ENCODE measurements at places on chromosomes 13 and 19.
A peak's percentile ranks its signal among the peaks of the same experiment; 100 is the strongest.

GRCh38 chr13:87235621-87236020 is 435.6 kb upstream of the SLITRK5 start:
- no peak for DNase-seq

GRCh38 chr19:45079063-45079910 is at the start of gene GEMIN7:
GEMIN7 (plus strand) TSS chr19:45079260; CDS start chr19:45090115, 10,855 bp downstream.
- DNase-seq: no peak

DNA sequence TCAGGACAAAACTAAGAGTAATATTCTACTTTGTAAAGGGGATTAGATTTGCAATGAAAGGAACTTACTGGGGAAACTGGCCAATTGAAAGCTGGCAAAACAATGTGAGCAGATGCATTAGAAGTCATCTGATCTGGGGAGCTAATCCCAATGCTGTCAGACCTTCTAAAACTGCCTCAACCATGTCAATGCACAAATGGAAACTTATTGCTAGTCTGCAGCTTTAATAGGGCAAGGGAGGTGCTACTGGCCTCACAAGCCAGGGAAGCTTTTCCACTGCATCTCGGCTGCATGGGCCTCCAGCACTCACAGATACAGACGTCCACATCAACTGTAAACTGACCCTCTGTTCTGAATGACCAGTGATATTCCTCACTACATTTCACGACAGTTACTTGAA is 154.2 kb downstream of the LHFPL6 start:
- no peak for DNase-seq

DNA sequence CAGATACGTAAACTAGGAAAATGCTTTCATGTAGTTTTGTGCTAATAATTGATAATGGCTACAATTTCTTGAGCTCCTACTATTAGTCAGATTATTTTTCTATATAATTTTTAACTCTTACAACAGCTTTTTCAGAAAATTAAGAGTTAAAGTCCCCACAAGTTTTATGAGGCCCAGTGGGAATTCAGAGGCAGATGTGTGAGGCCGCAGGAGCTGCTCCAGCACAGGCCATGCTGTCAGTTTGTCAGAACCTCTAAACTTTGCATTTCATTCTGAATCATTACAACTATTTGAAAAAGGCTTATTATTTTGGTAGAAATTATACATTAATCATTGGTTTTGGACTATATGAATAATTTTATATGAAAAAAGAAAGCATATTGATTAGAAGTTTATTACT is 370.8 kb downstream of the MYO16 start:
- no peak for DNase-seq

- no peak for DNase-seq
Measured at GRCh38 chr13:65926750-65927171, 1303.4 kb downstream of the PCDH9 start.

GRCh38 chr13:52411629-52412028 is 5.7 kb upstream of the THSD1 start:
- no peak for DNase-seq

DNA sequence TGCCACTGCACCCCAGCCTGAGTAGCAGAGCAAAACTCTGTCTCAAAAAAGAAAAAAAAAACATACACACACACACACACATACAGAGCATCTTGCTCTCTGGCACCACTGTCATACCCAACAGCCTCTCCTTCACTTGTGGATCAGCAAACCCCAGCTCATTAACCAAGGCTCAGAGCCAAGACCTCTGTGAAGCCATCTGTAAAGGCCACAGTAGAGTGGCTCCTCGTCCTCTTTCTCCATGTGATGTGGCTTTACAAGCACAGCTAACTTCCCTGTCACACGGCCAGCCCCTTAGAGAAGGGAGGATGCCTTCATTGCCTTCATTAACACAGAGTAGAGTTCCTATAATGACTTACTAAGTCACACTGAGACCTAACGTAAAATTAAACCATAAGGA is 62.7 kb upstream of the LSM14A start:
- DNase-seq: no peak

- no peak for DNase-seq
Measured at GRCh38 chr13:32624441-32624840, 38.2 kb downstream of the PDS5B start.

GRCh38 chr19:40862333-40862732 is 12.1 kb upstream of the CYP2A6 start:
- DNase-seq: no peak

GRCh38 chr19:7706955-7707456 is 5.1 kb upstream of the FCER2 start:
- no peak for DNase-seq

DNA sequence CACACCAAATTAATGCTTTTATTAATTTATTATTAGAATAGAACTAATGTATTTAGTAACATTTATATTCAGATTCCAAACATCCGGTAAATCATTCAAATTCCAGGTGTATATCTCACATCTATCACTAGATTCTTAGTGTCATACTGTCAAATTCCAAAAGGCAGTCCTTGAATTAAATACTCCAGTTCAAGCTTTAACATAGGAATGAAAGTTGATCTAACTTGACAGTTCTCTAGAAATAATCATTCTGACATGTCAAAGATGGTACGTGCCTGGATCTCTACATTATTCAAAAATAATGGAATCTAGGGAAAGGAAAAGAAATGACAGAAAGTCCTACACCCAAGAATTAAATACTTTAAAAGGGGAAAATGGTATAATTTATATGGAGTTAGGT is 1161.5 kb downstream of the PCDH9 start:
- DNase-seq: no peak

DNA sequence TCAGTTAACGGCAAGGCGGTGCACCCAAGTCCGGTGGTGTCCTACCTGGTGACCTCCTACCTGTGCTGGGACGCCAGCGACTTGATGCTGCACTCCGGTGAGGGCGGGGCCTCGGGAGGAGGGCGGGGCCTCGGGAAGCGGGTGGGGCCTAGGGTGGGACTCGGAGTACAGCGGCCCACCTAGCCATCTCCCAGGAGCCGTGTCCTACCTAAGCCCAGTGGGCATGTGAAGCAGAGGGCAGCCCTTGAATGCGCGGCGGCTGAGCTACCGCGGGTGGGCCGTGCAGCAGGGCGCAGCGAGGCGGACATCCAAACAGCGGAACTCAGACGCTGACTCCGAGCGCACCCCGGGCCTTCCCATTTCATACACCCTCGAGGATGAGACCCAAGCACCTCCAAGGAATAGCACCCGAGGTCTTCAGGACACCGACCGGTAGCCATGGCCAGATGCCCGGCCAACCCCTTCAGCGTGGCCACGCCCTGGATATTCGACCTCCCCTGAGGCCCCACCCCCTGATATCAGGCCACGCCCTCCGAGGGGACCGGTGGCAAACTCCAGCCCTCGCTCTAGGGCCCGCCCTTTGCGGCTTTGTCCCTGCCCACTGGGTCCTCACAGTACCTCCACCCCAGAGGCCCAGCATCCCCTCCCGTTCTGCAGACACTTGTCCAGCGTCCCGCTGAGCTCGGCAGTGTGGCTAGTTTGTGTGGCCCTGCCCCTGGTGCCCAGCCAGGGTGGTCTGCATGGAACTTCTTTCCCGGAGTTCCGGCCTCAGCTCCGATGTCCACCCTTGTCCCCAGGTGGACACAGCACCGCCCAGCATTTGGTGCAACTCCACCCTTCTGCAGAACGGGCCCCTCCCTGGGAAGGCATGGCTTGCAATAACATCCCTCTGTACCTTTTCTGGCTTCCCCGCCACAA is 5.4 kb downstream of the KLK1 start:
- DNase-seq: no peak

- DNase-seq: no peak
Measured at GRCh38 chr13:38341149-38341692, 8.4 kb upstream of the UFM1 start.

DNA sequence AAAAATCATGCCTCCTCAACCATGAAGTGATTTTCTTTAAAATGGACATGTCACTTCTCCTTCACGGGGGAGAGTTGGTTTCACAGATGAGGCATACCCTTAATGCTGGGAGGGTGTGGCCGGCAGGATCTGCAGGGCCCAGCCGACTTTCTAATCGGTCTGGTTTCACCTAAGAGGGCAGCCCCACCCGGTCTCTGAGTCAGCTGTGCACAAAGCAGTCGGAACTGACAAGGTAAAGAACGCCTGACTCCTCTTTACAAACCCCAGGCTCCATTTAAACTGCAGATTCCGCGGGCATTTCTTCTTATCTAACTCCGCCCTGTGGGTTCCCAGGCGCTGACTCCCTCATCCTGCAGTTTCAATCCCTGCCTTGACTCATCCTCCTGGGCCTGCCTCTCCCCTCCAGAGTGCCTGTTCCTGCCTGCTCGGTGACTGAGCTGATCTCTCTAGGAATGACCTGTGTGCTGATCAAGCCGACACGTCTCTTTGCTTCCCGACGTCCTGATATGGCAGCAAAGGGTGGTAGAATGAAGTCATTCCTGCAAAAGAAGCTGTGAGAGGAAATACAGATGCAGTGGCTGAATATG is 63.4 kb downstream of the EFNB2 start:
- peak; percentile 1 for DNase-seq

- DNase-seq: no peak
Measured at GRCh38 chr13:39522329-39522728, 80.7 kb downstream of the LHFPL6 start.

GRCh38 chr13:98454389-98454881 is 122.5 kb downstream of the STK24 start:
- no peak for DNase-seq

- DNase-seq: no peak
Measured at GRCh38 chr19:29978080-29978479, 36.0 kb downstream of the URI1 start.

- DNase-seq: no peak
Measured at GRCh38 chr13:106597749-106598395, 29.9 kb upstream of the ARGLU1 start.

GRCh38 chr13:90800082-90800746 is 547.3 kb upstream of the MIR17HG start:
- no peak for DNase-seq

GRCh38 chr19:54247106-54247930 is 4.7 kb upstream of the LILRA6 start:
- no peak for DNase-seq

- DNase-seq: no peak
Measured at GRCh38 chr13:113292021-113292862, 4.8 kb upstream of the LAMP1 start.

DNA sequence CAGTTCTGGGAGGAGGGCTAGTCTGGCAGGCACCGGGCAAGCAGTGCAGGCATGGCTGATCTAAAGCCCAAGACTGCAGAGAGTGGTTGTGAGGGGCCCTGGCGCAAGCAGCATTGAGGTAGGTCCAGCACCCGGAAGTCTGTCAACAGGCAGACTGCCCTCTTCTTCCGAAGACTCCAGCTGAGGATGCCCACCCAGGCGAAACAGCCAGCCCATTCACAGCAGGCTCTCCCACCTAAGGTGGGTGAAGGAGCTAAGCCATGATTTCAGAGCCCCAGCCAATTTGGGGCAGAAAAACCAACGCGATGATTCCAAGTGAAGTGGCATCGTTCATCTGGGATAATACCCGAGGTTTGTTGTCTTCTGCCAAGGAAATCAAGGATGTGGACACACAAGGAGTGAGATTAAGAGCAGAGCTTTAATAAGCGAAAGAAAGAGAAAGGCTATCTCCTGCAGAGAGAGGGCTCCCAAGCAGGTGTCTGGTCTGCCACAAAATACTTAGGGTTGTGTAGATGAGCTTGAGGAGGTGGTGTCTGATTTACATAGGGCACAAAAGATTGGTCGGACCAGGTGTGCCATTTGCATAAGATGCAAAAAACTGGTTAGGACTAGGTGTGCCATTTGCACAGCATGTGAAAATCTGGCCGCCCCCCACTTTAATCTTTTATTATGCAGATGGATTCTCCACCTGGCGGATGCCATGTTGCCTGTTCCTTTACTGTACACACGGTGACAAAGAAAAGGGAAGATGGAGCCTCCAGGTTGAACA is 22.6 kb downstream of the FAM124A start:
- DNase-seq: no peak

DNA sequence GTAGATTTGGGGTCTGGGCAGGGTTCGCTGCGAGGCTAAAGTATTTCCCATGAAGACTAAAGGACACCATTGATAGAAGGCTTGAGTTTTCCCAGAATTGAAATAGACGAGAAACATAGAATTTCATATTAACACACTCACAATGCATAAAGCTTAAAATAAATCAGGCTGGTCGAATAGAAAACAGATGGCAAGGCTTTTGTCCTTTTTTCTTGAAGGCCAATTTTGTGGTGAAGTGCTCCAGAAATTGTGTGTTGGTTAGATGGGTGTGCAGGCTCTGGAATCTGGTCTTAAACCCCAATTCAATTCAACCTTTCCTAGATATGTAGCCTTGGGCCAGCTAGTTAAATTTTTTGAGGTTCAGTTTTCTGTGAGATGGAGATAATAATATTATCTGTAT is 56.9 kb upstream of the LRCH1 start:
- no peak for DNase-seq

DNA sequence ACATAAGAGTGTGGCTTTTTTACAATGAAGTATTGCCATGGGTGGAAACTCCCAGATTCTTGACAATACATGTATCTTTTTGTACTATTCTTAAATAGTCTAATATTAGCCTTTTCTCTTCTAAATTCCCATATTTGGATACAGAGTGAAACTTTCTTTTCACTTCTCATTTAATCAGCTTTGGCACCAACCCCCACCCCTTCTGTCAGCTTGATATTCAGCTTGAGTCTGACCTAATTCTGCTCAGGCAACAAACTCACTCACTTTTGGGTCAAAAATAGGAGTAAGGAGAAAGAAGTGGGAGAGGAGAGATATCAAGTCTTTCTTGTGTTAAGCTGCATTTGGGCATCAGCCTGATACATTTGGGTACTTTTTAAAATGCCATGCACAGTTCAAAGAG is 397.5 kb downstream of the COG6 start:
- no peak for DNase-seq

DNA sequence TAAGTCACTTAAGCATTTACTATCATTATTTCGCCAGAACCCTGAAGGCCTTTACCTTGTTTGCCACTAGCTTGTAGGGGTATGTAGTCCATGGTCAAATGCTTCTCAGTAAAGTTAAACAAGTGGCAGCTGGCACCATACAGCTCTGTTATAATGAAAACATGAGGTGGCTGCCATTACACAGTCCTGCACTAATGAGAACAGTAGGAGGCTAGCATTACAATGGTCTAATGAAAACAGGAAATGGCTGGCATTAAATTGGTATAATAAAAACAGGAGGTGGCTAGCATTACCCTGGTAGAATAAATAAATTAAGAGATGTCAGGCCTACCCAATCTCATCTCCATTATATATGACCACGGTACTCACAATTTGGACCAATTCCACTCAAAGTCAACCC is 107.5 kb downstream of the PCDH17 start:
- no peak for DNase-seq

Measured in Panc1 (cell line).